ENCODE measurements at places on chromosomes 2 and 18.

- DNase-seq: no peak
These were observed 680.7 kb downstream of the NR4A2 start for GRCh38 chr2:155651851-155652250.

DNA sequence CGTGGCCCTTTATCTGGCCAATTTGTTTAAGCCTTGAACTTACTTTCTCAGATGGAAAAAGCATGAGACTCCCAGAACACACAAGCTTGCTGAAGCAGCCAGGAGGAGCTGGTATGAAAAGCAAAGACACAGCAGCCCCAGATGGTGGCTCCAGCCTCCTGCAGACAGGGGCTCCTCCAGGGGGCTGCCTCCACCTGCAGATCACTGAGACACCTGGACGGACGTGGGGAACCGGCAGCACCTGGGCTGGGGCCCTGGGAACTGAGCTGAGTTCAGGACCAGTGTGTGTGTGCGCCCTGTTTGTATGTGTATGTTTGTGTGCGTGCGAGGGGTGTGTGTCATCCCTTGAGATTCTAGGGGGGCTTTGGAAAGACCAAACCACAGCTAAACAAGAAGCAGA is 8.6 kb downstream of the CYS1 start:
- DNase-seq: no peak

GRCh38 chr2:238970553-238971081 is 122.7 kb downstream of the TWIST2 start:
- peak; percentile 37 for DNase-seq

- DNase-seq: no peak
These were observed 1132.8 kb downstream of the LRP1B start for GRCh38 chr2:140998017-140998416.

DNA sequence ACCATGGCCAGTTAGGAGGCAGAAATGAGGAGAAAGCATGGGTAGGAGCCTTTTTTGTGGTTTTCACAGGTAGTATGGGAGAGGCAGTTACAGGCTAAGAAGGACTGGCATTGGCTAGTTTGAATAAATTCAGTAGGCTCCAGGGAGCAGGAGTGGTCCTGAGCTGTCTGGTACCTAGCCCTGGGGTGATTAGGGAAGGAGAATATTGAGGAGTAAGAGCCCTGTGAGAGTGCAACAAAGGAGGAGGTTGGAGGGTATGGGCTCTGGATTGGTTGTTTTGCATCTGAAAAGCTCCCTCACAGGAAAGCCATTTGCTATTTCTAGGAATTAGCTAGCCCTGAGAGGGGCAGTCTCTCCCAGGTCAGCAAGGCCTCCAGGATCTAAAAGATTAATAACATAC is 13.3 kb upstream of the TCF7L1 start:
- DNase-seq: no peak

DNA sequence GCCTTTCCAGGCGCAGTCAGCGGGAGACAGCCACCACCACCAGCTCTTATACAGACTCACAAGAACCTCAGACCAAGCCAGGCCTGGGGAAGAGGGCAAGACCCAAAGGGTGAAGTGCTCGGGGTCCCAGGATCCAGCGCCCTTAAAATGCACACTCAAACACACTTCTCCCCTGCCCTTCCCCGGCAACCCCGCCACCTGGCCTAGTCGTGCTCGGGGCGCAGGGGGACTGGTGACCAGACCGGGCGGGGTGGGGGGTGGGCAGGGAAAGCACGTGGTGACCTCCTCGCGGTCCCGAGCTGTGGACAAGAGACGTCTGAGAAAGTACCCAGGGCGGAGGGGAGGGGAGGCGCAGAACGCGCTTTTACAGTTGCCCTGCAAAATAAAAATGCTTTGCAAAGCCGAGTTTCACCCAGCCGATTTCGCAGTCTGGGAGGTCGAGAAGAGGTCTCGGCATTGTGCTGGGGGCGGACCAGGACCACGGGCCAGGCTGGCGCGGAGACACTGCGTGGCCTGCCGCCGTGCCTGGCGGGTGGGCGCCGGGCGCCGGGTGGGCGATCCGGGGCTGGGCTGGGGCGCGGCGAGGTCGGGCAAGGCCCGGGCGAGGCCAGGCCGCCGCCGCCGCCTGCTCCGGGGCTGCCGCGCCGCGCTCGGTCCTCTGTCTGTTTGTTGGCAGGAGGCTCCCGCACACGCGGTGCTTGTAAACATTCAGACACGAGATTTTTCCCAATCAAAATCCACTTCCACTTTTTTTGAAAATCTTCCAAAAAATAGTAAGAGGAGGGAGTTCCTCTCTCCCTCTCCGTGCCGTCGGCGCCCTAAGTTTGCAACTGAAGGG is 2.0 kb downstream of the BCL11A start:
- peak; percentile 55 for DNase-seq

GRCh38 chr18:33232318-33232626 is 208.2 kb downstream of the CCDC178 start:
- no peak for DNase-seq

DNA sequence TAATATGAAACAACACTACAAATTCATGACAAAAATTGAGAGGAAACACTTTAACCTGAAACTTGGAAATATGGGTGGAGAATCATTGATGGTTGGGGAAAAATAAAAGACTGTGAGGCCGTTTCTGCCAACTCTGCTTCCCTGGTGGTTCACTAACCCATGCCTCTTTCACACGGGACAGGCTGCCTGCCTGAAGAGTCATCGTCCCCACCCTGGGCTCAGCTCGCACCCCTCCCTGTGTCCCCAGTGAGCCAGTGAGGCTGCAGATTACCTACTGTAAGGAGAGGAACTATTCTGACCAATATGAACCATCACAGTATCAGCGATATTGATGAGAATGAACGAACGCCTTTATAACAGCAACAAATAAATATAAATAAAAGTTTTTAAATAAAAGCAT is 357.8 kb upstream of the CDH20 start:
- no peak for DNase-seq

DNA sequence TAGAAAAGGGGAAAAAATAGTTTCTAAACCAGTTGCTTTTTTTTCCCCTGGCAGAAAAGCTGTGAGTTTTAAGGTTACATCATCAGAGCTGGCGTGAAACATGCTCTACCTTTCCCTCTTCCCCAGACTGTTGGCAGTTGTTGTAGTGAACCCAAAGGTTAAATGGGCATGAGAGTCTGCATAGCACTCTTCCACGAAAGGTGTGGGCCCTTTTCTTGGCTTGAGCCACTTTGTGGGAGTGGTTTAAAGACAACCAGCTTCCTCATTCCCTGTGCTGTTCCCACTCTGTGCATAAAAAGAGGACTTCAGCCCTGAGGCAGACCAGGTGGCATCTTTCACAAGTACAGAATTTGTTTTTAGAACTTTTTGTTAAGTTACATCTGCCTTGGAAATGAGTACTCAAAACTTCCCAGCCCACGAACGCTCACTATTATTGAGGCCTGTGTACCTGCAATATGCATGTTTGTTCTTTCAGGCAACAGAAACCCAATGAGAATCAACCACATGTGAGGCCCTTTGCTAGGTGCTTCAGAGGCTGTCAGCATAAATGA is 243.8 kb downstream of the BABAM2 start:
- no peak for DNase-seq

GRCh38 chr2:166419616-166419934 is 43.8 kb upstream of the SCN9A start:
- peak; percentile 41 for DNase-seq

GRCh38 chr2:199336546-199336945 is 121.2 kb downstream of the SATB2 start:
- peak; percentile 56 for DNase-seq

- DNase-seq: no peak
These were observed 79.1 kb downstream of the BCL2L11 start for GRCh38 chr2:111199840-111200239.

DNA sequence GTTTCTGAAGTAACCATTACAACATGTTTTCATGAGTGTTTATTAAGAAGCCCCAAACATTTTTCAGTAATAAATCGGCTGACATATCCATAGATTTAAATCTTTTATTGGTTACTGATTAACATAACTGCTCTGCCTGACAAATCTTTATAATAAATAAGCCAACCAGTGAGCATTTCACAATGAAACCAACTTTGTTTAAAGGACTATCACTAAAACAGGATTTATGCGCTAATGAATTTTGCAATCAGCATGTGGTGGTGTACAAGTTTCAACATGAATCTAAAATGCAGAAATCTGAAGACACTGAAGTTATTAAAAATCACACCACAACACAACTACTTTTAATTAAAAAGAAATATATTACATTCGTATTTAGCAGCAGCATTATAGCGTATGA is 166.7 kb downstream of the MEIS1 start:
- no peak for DNase-seq

DNA sequence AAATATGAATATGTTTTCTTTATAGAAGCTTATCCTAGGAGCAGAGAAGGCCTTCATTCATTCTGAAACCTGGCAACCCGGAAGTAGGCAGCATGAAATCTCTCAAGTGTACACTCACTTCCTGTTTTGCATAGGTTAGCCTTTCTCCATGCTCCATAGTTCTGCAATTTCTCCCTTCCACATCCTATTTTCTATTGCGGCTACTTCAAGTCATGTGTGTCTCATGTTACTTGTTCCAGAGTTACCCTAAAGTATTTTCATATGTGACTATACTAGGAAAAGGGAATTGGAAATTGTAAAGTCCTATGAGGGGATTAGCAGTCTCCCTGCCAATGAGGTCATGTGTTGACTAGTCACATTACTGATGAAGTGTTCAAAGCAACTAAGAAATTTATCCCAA is 320.6 kb downstream of the NCKAP5 start:
- DNase-seq: no peak

DNA sequence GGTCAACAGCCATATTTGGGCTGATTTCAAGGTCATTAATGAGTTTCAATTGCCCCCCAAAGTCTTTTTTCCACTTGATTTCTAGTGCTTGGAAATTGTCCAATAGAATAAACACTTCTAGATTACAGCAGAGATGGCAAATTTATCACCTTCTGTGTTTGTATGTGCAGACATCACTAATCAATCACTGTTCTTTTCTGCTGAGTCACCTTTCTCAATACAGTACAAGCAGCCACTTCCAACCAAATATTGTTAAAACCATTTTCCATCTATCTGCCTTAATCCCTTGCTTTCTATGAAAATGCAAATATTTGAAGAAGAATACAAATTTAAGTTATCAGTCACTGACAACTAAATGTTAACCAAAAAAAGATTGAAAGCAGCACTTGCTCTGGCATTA is 40.2 kb upstream of the ZNF521 start:
- DNase-seq: no peak

DNA sequence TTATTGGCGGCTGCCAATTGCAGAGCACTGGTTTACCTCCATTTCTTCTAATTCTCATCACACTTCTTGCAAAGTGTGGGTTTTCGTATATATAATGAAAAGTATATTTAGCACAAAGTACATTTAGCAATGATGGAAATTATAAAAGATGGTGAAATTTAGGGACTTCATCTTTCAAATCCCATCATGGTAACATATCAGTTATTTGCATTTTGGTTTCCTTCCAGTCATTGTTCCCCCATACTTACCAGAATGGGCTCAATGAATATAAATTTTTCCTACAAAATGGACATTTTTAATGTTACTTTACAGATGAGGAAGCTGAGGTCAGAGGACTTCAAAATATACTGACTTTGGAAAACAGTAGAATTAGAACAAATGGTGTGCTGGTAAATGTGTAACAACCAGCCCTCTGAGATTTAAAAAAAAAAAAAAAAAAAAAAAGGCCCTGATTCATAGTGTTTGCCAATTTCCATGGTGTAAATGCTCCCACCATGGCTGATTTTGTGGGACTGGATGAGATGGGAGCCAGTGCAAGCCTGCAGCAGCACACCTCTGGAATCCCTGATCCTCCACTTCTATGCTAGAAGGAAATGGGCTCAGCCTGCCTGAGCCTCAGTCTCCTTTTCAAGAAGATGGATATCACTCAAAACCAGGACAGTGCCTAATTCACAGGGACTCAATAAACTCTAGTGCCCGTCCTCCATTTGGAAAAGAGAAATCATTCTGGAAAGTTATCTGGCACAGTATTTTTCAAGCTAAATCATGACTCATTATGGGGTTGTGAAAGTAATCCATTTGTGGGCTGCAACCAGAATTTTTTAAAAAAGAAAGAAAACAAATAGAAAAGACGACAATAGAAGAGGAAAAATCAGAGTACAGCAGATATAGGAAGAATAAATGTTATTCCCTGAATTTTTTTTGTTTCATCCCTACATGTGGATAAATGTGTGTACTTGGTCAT is 34.0 kb downstream of the LBH start:
- DNase-seq: no peak

DNA sequence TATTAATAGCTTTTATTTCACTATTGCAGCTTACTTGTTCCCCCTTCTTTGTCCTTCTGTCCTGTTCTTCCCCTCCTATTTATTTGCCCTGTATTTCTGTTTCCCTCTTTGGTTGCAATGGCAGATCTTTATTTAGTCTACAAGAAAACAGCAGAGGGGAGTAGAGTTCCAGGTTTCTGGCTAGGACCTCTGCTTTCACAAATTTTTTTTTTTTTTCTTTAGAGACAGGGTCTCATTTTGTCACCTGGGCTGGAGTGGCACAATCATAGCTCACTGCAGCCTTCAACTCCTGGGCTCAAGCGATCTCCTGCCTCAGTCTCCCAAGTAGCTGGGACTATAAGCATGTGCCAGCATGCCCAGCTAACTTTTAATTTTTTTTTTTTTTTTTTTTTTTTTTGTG is 188.1 kb upstream of the SPRED2 start:
- no peak for DNase-seq

- DNase-seq: no peak
These were observed 25.8 kb downstream of the KCNJ3 start for GRCh38 chr2:154724194-154724797.

- DNase-seq: peak; percentile 34
These were observed 79.5 kb downstream of the EVA1A start for GRCh38 chr2:75480971-75481836.

GRCh38 chr2:216574046-216574445 is 59.2 kb upstream of the IGFBP2 start:
- DNase-seq: no peak

DNA sequence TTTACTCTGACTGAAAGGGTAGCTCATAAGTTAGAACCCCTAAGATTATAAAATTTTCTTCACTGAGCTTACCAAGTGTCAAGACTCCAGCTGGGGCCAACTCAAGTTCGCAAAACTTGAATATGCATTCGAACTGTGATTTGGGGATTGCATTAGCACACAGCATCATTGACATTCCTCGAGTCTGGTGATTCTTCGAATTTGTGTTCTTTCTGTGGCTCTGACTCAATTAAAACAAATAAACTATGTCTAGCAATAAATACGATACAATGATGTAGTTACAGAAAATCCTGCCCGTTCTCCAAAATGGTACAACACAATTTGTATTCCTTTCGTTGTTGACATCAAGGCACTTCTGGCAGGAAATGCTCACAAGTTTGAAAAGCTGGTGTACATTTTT is 11.1 kb downstream of the CCL20 start:
- DNase-seq: no peak

DNA sequence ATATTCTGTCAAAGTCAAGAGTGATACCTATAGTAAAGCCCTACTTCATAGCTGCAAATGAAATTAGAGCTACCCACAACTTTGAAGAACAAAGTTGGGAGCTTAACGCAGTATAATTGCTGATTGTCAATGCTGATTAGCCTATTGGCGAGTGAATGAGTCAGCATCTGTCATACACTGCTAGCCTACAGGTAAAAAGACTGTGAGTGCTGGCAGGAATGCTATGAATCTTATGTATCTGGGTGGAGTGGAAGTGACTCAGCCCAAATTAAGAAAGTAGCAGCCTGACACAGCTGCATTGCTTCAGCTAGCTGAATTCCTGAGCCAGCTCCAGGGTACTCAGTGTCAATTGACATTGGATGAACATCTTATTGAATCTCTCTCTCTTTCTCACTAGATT is 179.4 kb upstream of the DCC start:
- peak; percentile 86 for DNase-seq

- no peak for DNase-seq
These were observed 170.9 kb upstream of the GATA6 start for GRCh38 chr18:21998486-21998885.
